ENCODE measurements at places on chromosomes 12 and 14. TPM values are rescaled to one million over a fixed set of nuclear protein-coding genes. Genes with fewer than 3 reads are reported as not detected.

Gene RHOJ
- 21.8 TPM for polyA plus RNA-seq

GRCh38 chr14:68939893-68940613 is 39.0 kb downstream of the ACTN1 start:
- DNase-seq: peak; percentile 66

DNA sequence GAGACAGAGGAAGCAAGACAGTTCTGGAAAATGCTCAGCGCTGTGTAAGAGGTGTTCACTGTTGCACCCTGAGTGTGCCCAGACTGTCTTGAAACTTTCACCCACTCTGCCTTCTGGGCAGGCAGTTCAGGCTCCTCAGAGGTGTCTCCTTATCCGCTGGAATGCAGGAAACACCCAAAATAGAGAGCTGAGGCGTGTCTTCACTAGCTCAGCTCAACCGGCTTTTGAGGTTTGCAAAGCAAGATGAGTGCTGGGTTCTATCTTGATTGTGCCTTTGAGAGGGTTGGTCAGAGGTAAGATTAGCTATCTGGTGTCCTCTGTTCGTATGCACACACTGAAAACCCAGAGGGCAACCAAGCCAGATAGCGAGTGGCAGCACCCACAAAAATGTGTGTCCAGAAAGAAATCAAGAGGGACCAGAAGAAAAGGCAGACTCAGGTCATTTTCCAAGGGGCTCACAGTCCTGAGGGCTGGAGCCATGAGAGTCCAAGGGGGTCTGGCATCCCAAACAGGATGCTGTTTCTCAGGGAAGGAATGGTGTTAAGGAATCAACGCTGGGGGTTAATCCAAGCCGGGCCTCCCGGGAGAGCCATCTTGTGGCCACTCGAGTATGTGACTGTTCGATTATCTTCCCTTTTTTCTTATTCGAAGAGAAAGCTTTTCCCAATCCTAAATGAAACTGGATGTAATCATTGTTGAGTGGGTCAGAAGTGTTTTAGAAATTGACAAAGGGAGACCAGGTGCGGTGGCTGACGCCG is 47.1 kb downstream of the TBX3 start:
- DNase-seq: no peak

Gene RTN1
- 3.9 TPM for polyA plus RNA-seq

Gene EID3
- polyA plus RNA-seq: 3.9 TPM

- DNase-seq: no peak
These were observed 50.7 kb upstream of the DLK1 start for GRCh38 chr14:100675699-100676684.

GRCh38 chr12:110109037-110109836 is 14.9 kb upstream of the IFT81 start:
- DNase-seq: no peak

Gene CCDC175
- 1.3 TPM for polyA plus RNA-seq

DNA sequence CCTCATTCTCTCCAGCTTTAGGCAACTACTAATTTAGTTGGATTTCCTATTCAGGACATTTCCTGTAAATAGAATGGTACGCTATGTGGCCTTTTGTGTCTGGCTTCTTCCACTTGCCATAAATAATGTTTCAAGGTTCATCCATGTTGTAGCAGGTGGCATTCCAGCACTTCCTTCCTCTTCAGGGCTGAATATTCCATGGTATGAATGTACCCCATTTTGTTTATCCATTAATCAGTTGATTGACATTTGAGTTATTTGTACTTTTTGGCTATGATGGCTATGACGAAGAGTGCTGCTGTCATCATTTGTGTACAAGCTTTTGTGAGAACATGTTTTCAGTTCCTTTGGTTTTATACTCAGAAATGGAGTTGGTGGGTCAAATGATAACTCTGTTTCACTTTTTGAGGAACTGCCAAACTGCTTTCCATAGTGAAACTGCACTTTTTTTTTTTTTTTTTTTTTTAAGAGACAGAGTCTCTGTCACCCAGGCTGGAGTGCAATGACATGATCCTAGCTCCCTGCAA is 6.5 kb upstream of the CDK2AP1 start:
- no peak for DNase-seq

All from left kidney (tissue), 8 donors.